ENCODE measurements at places on chromosomes 3 and 15. TPM values are rescaled to one million over a fixed set of nuclear protein-coding genes. Genes with fewer than 3 reads are reported as not detected.

The MKRN2OS gene
- not detected for total RNA-seq

The KNG1 gene
- not detected for total RNA-seq

The VEPH1 gene
- 138 TPM for total RNA-seq

The KPNA4 gene
- total RNA-seq = 33.3 TPM

The GOLGA6D gene
- total RNA-seq = not detected

Data from mammary microvascular endothelial cell (primary cell).